ENCODE measurements at places on chromosomes 11 and 22.

GRCh38 chr22:21641417-21641788 is 699 bp upstream of the SDF2L1 start:
- DNase-seq: no peak

DNA sequence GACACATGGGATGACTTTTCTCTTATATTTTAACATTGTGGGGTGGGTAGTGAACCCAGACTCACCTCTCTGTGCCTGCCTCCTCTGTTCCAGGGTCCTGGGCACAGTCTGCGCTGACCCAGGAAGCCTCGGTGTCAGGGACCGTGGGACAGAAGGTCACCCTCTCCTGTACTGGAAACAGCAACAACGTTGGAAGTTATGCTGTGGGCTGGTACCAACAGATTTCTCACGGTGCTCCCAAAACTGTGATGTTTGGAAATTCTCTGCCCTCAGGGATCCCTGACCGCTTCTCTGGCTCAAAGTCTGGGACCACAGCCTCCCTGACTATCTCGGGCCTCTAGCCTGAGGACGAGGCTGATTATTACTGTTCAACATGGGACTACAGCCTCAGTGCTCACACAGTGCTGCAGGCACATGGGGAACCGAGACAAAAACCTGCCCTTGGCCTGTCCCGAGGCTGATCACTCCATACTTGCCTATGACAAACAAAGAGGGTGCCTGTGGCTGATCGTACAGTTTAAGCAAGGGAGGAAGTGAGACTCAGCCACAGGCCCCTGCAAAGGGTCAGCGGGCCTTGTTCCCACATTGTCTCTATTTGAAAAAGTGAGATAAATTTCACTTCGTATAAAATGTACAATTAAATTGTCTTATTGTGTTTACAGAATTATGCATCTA is 43.7 kb upstream of the TOP3B start:
- no peak for DNase-seq

DNA sequence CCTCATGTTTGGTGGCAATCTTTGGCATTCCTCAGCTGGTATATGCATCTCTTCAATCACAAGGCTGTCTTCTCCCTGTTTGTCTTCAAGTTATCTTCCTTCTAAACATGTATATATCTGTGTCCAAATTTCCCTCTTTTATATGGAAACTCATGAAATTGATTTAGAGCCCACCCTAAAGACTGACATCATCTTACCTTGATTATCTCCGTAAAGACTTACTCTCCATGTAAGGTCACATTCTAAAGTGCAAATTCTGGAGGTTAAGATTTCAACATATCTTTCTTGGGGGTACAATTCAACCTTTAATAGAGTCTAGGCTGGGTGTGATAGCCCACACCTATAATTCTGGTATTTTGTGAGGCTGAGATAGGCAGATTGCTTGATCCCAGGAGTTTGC is 215.8 kb upstream of the LRRC4C start:
- DNase-seq: no peak

DNA sequence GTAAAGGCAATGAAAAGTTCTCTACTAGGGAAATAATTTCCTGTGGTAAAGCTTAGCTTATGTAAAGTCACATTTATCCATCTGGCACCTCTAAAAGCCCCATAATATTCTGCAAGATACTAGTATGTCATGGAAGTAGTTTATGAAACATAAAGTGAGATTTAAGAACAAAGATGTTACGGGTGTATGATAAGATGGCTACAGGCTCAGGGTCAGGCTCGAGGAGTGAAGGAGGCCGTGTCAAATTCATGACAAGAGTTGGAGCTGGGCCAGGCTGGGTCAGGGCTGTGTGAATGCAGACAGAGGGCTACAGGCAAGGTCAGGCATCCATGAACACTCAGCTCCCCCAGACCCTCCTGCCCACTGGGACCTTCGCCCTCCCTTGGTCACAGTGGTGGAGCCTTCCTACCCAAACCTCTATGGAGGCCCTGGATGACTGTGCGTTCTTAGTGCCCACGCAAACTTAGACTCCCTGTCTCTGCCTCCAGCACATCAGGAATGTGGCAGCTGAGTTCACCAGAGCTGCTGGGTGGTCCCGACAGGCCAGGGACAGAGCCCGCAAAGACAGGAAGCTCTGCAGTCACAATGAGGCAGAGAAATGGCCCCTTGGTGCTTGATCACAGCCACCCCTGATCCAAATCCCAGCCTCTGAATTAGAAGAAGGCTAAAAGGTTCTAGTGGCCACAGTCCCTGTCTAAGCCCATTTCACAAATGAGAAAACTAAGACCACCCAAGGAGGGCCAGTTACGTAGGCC is 14.8 kb downstream of the IGLL5 start:
- DNase-seq: no peak

DNA sequence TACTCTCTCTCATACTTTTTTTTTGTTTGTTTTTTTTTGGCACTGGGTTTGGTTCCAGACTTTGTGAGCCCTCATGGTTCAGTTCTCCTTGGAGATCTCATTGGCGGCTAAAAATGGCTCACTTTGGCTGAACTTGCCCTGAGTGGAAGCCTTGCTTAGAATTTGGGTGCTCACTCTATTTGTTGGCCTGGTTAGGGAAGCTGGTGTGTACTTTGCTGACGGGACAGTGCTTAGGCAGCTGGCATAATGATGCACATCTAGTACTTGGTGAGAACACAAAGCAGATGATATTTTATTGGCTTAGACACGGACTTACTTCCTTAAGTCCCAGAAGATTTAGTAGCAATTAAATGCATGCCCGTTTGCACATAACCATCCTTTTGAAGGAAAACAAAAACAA is 66.5 kb upstream of the GRAMD1B start:
- no peak for DNase-seq

- DNase-seq: no peak
Measured at GRCh38 chr11:14094481-14095037, 132.0 kb downstream of the SPON1 start.

DNA sequence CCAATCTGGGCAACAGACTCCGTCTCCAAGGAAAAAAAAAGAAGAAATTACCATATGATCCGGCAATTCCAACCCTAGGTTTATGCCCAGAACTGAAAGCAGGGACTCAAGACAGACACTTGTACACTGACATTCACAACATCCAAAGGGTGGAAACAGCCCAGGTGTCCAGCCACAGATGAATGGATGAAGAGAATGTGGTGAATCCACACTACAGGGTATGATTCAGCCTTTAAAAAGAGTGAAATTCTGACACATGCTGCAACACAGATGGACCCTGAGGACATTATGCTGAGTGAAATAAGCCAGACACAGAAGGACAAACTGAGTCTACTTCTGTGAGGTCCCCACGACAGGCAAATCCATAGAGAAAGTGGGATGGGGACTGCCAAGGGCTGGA is 43.9 kb downstream of the SGSM3 start:
- no peak for DNase-seq
